ENCODE measurements at places on chromosomes 6 and 20.

- no peak for DNase-seq
Observed at GRCh38 chr6:34602318-34603111, 46.4 kb upstream of the SPDEF start.

GRCh38 chr6:22657352-22657980 is 88.1 kb downstream of the HDGFL1 start:
- no peak for DNase-seq

DNA sequence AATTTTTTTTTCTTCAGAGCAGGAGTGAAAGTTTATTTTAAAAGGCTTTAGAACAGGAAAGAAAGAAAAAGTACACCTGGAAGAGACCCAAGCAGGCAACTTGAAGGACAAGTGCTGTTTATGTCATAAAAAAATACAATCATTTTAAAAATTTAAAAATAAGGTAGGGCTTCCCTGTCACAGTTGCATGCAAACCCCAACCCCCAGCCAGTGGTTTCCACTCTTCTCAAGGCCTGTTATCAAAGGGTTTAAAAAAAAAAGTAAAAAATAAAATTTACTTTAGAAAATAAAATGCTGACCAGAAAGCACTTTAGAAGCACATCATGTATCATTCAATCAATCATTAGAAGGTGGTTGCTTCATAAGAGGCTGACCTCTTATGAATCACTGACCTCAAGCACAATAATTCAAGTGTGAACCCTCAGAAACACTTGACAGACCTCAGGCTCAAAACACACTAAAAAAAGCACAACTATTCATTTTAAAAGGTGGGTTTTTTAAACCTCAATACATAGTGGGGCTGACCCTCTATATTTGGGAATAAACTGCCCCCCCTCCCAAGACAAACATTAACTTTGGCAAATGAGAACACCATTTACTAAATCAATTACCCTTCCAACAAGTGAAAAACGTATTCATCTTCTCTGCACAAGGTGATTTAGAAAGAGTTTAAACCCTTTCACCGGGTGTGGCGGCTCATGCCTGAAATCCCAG is 15.6 kb downstream of the ILRUN start:
- no peak for DNase-seq

DNA sequence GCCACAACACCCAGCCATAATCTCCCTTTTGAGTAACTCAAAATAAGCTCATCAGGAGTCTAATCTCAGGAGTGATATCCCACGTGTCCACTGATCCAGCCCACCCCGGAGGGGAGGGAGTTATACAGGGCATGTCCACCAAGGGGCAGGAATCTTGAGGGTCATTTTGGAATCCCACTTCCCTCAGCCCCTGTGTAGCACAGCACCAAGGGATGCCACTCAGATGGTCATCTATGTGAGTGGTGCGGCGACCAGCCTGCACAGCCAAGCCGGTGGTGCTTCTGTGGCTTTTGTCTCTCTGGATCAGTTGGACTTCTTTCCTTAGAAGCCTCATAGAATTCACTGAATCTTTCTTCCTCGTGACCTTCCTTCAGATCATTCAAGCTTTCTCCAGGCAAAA is 11.0 kb upstream of the BCAS4 start:
- no peak for DNase-seq

DNA sequence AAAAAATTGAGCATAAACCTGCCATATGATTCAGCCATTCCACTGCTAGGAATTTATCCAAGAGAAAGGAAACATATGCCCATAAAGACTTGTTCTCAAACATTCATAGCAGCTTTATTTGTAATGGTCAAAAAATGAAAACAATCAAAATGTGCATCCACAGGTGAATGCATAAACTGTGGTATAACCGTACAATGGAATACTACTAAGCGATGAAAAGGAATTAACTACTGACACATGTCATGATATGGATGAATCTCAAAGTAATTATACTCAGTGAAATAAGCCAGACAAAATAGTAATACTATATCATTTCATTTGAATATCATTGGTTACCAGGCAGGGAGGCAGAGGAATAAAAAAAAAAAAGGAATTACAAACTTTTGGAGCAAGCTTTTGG is 25.8 kb upstream of the BRPF3 start:
- no peak for DNase-seq

- no peak for DNase-seq
Observed at GRCh38 chr6:150547502-150548222, 52.0 kb upstream of the PLEKHG1 start.

GRCh38 chr6:32131439-32131948 is 1.4 kb upstream of the FKBPL start:
- no peak for DNase-seq

GRCh38 chr6:41728073-41728936 is 7.1 kb downstream of the TFEB start:
- DNase-seq = no peak

DNA sequence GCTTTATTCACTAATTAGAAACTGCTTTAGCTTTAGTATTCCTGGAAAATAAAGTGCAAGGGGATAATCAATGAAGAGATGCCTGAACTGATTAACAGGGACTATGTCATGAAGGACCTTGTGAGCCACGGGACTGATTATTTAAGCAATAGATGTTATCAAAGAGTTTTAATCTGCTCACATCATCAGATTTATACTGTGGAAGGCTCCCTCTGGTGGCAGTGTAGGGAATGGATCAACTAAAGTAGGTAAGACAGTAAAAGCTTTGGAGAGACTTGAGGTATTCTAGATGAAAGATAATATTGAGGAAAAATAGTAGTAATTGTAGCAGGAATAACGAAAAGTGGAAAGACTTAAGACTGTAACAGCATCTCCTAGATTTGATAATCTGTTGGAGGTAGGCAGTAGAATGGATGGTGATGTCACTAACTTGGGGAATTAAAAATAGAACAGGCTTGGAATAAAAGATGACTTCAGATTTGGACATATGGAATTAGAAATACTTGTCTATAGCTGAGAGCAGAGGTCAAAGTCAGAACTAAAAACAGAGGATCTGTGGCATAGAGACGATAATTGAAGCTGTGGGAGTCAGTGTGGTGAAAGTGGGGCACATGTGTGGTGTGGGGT is 80.3 kb upstream of the HTR1E start:
- no peak for DNase-seq

- DNase-seq = no peak
Observed at GRCh38 chr6:133218852-133219251, 22.3 kb upstream of the EYA4 start.

DNA sequence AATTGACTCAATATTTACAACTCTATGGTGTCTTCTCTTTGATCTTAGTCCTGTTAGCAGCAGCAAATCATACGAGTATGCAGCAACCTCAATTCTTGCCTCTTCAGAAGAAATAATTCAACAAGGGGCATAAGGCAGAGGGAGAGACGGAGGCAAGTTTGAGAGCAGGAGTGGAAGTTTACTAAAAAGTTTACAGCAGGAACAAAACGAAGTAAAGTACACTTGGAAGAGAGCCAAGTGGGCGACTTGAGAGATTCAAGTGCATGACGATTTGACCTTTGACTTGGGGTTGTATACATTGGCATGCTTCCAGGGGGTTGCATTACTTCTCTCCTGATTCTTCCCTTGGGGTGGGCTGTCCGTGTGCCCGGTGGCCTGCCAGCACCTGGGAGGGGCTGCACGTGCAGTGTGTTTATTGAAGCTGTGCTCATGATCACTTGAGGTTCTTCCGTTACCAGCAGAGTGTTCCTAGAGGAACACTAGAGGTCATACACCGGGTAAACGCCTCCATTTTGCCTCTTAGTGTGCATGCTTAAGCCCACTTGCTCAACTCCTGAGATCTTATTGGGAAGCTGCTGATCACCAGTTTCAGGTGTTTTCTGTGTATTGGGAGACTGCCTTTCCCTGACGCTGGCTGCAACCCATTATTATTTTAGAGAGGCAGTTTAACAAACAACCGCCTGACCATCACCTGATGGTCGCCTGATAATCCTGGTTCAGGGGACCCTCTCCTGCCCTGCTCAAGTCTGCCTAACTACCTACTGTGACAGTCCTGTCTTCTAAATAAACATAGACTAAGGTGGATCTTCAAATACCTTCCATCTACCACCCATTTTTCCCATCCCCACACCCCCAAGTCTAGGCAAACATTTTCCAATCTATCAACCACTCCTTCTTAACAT is 172.4 kb upstream of the MYLIP start:
- DNase-seq = no peak

GRCh38 chr20:36384022-36384619 is 78.0 kb downstream of the DLGAP4 start:
- DNase-seq = no peak

DNA sequence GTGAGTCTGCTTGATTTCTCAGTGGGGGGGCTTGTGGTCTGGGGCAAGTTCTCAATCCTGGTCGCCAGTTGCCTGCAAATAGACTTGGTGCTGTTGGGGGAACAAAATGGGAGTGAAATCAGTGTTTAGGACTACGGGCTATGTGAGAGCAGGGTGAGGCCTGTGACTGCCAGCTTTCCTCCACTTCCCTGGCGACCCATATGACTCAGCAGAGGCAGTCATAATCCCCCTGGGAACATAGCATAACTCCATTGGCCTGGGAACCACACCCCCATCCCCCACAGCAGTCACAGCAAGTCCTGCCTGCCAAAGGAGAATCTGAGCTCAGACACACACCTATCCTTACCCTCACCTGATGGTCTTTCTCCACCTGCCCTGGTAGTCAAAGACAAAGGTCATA is 387.9 kb downstream of the LMBRD1 start:
- DNase-seq = no peak

- no peak for DNase-seq
Observed at GRCh38 chr6:168050881-168051586, 28.0 kb downstream of the FRMD1 start.

DNA sequence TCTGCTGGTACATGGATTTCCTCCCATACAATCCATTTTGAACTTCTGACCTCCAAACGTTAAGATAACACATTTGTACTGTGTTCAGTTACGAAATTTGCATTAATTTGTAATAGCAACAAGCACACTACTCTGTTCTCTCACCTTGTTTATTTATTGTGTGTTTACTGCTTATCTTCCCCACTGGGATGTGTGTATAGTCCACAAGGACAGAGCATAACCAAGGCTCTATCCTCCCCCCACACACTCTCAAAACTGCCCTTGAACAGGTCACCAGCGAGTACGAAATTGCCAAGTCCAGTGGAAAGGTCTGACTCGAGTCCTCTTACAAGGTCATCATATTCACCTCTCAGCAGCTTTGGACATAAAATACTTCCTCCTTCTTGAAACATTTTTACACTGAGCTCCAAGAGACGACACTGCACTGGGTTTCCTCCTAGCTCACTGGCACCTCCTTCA is 18.6 kb downstream of the ADTRP start:
- DNase-seq = no peak

DNA sequence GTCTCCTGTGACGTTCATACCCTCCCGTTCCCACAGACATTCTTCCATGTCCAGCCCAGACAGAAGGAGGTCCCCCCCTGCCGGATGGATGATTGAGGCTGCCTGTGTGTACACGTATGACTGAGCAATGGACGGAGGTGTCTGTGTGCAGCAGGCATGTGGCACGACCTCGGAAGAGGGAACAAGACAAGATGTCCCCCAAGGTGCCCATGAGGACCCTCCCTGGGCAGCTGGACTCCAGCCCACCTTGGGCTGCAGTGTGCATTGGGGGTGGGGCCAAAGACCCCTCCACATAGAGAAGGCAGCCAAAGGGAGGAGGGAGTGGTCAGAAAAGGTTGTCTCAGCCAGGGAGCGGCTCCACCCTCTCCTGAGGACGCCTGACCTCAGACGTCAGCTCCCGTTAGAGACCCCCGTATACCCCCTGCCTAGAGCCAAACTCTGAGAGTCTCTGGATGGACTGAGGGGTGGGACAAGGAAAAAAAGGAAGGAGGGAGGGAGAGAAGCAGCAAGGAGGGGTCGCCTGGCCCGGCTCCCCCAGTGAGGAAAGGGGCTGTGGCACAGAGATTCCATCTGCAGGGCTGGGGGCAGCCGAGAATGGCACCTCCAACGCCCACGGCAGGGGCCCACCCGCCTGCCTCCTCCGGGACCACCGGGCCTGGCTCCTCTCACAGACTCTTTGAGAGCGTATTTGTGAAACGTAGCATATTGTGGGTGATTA is 92.9 kb upstream of the BHLHE23 start:
- no peak for DNase-seq

DNA sequence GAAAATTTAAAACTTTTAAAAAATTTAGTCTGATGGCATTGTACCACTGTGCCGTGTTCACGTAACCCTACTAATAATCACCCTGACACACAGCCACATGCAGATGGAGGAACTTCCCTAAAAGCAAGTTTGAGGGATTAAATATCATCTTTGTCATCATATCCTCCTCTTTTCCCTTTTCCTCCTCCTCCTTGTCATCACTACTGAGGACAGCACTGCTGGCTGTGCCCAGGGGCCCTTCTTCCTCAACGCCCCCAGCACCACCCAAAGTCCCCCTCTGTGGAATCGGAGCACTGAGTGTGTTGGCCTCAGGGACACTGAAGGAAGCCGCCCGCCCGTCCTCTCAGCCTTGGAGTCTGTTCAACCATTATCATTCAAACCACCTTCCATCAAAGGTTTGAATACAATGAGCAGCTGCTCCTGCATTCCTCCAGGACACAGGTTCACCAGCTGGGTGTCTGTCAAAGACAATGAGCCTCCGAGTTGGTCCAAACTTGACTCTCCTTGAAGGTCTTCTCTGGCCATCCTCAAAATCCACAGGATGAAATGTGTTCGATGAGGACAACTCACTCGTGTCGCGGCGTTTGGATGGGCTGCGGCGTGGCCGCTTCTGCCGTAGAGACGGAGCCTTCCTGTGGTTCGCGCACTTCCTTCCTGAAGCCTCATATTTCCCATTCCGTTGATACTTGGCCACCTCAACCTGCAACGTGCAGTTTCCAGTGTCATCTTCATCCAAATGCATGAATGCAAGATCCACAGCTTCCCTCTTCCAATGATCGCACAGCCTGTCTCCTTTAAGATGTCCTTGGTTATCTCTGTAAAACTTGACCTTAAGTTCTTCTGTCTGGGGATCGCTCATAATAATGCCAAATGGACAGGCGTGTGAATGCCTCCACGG is 23.3 kb downstream of the NQO2 start:
- DNase-seq = no peak

GRCh38 chr20:57835074-57835452 is 125.2 kb upstream of the PMEPA1 start:
- DNase-seq = no peak

DNA sequence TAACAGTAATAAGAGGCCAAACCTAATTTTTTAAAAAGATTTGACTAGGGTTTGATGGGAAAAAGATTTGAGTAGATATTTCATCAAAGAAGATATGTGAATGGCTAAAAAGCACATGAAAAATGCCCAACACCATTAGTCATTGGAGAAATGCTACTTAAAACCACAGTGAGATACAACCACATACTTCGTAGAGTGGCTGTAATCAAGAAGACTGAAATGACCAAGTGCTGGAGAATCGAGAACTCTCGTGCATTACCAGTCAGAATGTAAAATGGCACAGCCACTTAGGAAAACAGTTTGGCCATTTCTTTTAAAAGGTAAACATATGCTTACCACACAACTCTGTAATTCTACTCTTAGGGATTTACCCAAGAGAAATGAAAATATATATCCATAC is 175.5 kb downstream of the EYA2 start:
- no peak for DNase-seq

DNA sequence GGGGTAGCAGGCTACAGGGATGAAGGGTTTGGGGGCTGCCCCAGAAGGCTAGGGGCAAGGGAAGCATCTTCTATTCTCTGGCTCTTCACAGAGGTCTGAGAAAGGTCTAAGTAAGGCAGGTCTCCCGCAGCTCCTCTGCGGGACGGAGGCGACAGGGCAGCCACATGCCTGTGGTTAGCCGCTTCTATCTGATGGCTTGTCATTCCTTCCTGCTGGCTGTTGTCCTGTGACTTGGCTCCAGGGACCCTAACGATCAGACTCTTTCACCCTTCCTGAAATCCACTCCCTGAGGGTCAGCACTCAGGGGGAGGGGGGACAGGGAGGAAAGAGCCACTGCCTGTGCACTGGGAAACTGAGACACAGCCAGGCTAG is 673 bp downstream of the CST7 start:
- no peak for DNase-seq

Measured in effector CD8-positive, alpha-beta T cell (primary cell).